AML-193 (cell line): ENCODE measurements at places on chromosomes 2 and 18.
A peak's percentile ranks its signal among the peaks of the same experiment; 100 is the strongest.

- DNase-seq, result no peak
Measured at GRCh38 chr2:145919477-145919876, 1399.6 kb upstream of the ZEB2 start.

DNA sequence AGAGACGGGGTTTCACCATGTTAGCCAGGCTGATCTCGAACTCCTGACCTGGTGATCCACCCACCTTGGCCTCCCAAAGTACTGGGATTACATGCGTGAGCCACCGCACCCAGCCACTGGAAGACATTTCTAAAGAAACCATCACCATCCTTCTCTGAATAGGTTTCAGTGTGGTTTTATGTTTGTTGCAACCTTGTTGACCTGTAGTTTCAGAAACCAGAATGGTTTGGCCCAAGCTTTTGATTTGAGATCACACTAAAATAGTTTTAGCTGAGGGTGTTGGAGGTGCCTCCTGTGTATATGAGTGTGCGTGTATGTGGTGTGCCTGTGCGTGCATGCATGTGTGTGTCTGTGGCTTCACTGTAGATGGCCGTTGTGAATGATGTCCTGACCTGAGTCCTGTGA is 26.2 kb downstream of the INPP4A start:
- no peak for DNase-seq

GRCh38 chr2:85273738-85274731 is 53.8 kb downstream of the TGOLN2 start:
- DNase-seq, result no peak

GRCh38 chr2:235026649-235027557 is 75.1 kb downstream of the SH3BP4 start:
- no peak for DNase-seq

- DNase-seq, result no peak
Measured at GRCh38 chr18:45290364-45290763, 324.9 kb upstream of the SLC14A2 start.

DNA sequence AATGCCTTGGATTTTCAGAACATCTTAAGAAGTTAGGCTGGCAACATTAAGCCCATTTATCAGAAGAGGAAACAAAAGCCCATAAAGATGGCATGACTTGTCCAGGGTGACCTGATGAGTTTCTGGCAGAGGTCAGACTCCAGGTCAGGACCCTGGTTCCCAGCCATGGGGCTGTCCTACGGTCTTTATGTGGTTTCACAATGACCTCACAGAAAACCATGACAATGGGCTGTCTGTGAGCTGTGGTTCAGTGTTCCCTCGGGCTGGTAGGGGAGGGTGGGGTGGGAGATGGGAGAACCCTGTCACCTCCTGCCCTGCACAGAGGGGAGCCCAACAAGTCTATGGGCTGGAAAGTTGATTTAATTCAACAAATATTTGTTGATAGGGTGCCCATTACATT is 101.8 kb downstream of the LOXHD1 start:
- DNase-seq, result no peak

GRCh38 chr2:152520759-152521158 is 185.8 kb downstream of the FMNL2 start:
- DNase-seq, result no peak

- DNase-seq, result no peak
Measured at GRCh38 chr2:30139131-30139870, 7.5 kb upstream of the YPEL5 start.

DNA sequence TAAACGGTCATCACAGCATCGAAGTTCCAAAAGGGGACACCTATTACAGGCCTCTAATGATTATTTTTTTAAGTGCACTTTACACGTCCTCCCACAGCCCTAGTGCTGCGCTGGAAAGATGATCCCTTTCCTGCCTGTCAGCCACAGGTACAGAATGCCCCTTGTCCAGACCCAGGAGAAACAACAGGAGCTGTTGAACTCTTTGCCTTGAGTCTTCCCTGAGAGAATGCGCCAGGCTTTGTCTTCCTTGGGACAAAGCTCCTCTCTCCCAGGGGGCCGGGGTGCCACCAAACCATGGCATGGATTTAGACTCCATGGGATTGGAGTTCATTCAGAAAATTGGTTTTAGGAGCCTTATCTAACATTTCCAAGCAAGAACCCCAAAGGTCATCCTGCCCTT is 319.0 kb upstream of the SOX11 start:
- DNase-seq, result no peak

GRCh38 chr2:47403609-47404193 is 745 bp downstream of the MSH2 start:
- DNase-seq, result no peak

DNA sequence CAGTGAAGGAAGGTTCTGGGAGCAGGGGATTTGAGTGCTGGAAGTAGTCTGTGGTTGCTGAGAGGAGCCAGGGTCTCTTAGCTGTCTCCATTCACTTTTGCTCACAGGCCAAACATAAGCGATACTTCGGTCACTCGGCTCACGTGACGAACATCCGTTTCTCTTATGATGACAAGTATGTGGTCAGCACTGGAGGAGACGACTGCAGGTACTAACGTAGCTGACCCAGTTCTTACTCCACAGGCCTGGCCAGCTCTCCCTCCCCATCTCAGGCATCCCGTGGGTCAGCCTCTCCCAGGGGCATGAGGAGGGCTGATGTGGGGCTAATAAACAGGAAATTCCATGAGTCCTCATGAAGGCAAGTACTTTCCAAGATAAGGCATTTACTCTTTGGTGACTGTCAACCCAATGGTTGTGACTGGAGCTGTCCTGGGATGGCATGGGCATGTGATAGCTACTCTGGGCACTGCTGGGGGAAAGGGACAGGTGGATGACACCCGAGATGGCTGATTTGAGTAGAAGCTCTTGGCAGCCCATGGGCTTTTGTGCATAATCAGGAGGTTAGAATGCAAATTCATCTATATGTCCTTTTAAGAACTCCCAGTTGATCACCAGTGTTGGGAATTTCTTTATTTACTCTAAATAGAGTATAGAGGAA is 81.6 kb downstream of the RTN4 start:
- no peak for DNase-seq

GRCh38 chr2:200300638-200301314 is 5.7 kb upstream of the SPATS2L start:
- DNase-seq, result no peak

- DNase-seq, result no peak
Measured at GRCh38 chr2:144358979-144359541, 160.9 kb downstream of the ZEB2 start.

DNA sequence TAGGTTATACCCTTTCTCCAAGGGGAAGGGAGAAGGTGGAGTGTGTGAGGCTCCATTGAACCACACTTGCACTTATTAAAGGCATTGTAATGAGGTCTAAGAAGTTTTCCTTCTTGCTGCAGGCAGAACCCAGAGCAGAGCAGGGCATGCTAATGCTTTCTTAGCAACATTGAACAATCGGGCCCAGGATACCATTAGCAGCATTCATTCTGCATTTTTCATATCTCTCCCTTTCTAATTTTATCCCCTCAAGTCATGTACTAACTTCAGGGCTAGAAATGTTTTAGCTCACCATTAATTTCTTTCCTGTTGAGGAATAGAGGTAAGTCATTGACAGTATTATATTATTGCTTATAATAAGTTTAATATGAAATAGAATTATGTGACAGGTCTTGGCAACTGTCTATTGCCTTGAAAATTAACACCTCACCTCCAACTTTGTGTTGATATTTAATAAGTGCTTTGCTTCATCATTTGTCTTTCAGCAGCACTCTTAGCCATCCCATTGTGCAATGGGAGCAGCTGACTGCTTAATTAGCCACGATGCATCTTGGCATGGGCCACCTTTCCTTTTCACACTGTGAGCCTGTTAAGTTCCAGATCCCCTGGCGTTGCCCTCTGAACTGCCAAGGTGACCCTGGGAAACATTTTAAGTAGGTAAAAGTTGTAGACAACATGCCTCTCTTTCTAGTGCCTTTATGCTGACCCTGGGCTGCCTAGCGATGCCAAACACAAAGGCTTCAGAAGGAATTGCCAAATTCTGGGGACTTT is 300.8 kb upstream of the MEX3C start:
- DNase-seq, result no peak

GRCh38 chr2:20484810-20485611 is 38.1 kb downstream of the RHOB start:
- DNase-seq, result no peak

DNA sequence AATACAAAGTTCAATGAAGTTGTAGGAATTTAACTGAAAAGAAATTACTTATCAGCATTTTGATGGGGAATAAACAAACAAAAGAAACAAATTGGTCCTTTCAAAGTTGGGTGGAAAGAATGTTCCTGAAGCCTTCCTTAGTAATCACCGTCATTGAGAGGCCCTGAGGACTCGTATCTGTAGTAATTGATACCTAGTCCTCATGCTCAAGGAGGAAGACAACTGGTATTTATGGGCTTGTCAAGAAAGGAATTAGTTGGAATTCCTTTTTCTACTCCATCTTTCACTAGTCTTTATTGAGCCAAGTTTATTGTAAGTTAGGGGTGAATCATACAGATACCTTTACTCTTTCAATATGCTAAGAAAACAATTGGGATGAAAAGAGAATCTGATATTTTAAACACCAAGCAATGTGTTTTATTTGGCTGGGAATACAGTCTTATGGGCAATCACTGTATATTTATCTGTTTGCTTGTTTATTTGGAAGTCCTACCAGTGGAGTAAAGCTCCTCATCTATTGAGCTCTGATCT is 324.8 kb downstream of the ARHGAP15 start:
- DNase-seq, result no peak

DNA sequence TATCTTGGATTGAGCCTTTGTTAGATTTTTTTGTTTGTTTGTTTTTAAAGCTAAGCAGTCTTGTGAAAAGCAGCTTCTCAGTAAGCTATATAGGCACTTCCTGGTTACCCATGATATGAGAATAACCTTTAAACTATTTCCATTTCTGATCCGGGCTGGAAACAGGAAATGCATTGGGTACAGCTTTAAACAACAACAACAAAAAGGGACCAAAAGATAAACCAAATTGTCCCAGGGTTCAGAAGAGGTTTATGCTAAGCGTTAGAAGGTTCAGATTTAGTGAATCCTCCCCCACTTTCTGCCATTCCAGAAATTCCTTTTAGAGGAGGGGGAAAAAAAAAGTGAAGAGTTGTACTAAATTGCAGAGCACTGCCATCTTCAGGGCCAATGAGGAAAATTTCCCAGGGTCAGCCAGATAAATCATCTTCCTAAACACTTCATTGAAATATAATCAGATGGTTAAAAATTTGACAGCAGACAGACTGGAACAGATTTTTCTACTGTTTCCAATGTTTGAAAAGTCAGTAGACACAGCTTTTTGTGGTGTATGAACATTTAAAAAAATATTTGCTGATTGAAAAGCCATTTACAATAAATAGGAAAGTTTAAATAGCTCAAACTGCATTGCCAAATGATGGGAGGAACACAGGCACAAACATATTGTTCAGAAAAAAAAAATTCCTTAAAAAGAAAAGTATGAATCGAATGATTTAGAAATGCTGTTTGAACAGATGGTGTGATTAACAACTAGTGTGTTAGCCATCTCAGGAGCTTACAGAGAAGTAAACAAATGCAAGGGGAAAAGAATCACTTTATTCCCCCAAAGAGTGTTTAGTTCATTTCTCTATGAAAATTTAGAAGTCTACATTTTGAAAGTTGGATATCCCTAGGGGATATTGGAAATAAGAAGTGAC is 189.9 kb upstream of the TANK start:
- peak; percentile 23 for DNase-seq

GRCh38 chr18:75201282-75202270 is 7.4 kb downstream of the PTGR3 start:
- DNase-seq, result no peak

DNA sequence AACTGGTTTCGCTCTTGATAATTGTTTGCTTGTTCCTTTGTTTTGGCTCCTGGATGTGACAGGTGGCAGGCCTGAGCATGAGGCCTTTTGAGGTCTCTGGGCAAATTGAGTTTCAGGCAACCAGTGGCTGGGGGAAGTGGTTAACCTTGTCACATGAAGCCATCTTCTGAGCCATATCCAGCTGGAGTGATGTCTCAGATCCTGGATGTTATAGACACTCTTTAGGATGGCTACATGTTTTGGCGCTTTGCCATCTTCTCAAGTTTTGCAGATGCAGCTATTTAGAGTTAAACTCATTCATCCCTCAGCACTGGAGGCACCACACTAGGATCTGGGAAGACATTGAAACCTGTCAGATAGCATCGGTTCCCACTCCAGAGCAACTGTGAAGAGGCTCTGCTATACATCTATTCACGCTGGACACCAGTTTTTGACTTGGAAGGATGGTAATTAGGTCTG is 25.3 kb upstream of the TACR1 start:
- DNase-seq, result no peak

GRCh38 chr18:2471523-2471922 is 99.8 kb downstream of the METTL4 start:
- DNase-seq, result no peak

DNA sequence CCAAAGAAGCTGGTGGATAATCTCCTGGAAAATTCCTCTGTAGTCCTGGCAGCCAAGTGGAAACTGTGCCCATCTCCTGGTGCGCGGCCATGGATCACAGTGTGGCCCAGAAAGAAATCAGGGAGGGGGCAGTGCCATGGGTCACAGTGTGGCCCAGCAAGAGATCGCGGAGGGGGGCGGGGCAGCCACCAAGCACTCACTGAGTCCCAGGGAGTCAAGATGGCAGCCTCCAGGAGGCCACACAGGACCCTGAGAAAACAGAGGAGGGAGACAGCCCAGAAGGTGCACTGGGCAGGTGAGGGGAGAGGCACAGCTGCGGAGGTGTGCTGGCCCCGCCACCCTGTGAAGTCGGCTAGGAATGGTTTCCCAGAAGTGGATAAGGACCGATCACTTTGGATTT is 8.1 kb upstream of the ATP6V1B1 start:
- no peak for DNase-seq

DNA sequence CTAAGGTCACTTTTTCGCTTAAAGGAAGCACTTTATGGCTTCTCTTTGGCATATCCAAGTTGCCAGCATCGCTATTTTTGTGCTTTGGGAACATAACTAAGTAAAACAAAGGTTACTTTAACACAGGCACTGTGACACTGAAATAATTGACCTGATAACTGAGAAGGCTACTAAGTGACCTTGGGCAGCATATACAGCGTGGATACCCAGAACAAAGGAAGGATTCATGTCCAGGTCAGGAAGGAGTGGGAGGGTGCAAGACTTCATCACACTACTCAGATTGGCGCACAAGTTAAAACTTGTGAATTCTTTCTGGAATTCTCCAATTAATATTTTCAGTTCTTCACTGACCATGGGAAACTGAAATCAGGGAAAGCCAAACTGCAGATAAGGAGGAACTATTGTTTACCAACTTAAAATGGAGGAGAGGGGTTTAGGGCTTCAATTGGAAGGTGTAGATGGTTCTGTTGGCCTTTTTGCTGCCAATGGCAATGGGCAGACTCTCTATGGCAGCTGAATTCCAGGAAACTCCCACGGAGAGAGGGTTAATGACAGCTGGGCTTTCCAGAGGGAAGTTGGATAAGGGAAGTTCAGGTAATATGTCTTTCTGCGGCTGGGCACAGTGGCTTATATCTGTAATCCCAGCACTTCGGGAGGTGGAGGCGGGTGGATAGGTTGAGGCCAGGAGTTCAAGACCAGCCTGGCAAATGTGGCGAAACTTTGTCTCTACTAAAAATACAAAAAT is 45.3 kb downstream of the COMMD1 start:
- no peak for DNase-seq

- DNase-seq, result peak; percentile 36
Measured at GRCh38 chr2:37767959-37768925, 96.8 kb upstream of the CDC42EP3 start.

GRCh38 chr18:74376523-74376922 is 60.9 kb downstream of the C18orf63 start:
- no peak for DNase-seq
